ENCODE measurements at places on chromosomes 2 and 18.

DNA sequence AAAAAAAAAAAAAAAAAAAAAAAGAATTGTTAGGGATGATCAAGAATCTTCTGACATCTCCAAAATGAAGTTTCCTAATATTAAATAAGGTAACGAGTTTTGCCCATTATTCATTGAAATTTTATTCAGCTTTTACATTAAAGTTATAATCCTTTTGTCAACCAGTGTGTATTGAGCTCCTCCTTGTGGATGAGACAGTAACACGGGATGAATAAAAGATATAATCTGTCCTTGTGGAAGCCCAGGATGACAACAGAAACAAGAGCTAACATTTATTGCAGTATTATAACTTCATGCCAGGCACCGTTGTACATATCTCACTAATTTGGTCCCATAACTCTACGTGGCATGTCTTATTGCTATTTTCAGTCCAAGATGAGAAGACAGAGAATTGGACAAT, 33.4 kb upstream of the SERPINB7 start:
- no peak for DNase-seq

GRCh38 chr2:40090044-40090443, 311.0 kb upstream of the THUMPD2 start:
- no peak for DNase-seq

- DNase-seq, result no peak
These were observed 43.8 kb downstream of the MAIP1 start for GRCh38 chr2:199999166-199999565.

DNA sequence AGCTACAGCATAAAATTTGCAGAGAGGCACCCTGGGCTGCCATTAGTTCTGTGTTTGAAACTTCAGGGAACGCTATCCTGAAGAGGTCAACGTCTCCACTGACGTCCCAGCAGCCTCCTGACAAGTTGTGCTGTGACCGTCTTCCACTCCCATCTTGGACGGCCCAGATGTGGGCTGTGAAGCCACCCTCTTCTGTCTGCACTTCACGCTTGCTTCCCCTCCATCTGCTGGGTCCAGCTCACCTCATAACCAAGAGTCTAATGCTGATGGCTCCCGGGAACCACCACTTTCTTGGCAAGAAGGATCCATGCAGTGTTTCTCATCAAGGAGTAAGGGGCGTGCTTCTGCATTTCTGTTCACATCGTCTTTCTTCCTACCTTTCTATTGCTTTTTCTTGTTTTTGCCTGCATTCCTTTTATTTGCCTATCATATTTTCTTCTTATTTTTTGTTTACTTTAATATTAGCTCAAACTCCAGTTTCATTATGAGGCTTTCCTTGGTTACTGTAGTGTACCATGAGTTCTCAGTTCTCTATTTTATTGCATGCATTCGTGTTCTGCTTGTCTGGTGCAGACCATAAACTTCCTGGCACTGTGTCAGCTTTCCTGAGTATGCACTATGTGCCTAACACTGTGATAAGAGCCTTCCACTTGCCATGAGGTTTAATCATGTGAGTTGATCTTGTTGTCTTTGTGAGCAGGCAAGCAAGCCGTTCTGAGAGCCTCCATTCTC, 631.8 kb upstream of the RAB6C start:
- DNase-seq, result peak; percentile 32

DNA sequence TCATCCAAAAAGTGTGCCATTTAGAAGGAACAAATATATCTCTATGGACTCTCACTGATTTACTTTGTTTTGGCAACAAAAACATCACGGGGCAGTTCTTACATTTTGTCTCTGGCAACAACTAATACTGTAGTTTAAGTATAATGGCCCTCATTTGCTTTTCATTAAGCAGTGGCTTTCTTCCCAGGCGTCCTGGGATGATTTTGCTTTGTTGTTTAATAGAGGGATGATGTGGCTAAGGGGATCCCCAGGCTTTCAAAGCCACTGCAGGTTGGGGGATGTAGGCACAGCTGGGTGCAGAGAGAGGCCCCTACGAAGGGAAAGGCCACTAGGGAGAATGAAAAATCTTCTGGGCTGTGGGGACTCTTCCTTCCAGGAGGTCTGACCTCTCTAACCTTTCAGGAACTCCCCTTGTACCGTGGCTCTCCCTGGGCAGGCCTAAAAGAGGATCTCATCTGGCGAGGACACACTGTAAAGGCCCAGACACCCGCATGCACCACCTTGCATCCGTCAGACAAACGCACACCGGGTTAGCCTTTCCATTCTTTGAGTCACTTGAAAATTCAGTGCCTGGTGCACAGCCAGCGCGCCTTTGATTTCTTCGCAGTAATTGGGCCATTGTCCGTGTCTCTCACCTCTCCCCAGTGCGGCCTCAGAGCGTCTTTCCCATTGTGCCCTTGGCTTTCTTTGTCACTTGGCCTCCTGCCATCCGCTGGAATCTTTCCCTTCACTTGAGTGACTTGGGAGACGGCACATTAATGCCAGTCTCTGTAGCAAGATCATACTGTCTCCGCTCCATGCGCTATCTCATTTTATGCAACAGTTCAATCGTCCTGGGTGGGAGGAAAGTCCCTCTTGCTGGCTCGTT, 40.3 kb upstream of the AFF3 start:
- no peak for DNase-seq

DNA sequence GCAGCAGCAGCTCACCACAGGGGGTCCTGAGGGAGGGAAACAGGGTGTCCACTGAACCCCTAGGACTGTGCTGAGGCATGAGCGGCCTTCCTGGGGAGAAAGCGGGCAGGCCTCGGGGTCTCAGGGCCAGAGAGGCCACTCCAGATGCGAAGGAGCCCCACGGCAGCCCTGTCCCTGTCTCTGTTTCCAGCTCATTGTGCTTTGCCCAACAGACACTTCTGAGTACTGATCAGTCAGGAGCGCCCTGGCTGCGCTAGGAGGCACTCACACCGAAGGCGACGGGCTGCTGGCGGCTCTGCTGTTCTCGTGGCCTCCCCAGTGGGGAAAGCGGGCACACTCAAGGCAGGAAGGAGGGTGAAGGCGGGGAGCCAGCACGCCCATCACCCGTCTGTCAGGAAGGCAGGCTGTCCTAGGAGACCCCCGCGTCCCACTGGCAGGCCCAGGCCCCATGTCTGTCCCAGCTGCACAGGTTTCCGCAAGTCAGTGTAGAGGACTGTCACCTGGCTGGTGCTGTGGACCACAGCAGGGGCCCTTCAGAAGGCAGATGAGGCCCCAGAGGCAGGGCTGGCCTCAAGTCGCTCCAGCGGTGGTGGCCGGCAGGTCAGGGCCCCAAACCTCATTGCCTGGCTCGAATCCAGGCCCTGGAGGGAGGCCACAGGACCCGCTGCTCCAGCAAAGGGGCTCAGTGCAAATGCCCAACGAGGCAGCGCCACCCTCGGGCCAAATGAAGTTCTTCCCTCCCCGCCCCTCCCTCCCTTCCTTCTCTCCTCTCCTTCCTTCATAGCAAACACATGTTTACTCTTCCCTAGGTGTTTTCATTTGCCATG, 6.8 kb downstream of the ESPNL start:
- DNase-seq, result peak; percentile 18

- DNase-seq, result no peak
These were observed 12.4 kb downstream of the TFCP2L1 start for GRCh38 chr2:121272596-121272995.

DNA sequence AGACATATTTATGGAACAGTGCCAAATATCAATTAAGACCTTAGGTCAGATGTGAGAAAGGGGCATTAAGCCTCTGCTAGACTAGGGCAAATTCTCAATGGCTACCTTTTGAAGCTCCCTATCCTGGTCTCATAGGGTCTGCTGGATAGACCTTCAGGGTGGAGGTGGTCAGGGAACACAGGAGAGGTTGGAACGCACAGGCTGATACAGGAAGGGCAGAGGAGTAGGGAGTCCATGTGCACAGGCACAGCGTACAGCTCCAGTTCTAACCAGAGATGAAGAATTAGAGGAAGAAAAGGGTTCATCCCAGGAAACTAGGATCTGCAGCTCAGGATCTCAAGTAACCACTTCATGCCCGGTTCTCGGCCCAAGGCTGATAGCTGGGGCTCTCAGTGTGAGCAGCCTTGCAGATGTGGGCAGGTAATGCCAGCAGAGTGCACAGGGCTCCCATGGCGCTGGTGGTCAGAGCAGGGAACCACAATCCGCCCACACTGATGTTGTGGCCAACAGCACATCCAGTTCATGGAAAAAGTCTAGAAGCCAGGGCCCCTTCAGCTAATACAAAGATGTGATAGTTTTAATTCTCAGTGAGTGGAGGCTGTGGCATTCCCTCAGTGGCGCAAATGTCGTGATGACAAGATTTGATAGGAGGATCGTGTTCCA, 3.4 kb upstream of the EVA1A start:
- DNase-seq, result no peak

DNA sequence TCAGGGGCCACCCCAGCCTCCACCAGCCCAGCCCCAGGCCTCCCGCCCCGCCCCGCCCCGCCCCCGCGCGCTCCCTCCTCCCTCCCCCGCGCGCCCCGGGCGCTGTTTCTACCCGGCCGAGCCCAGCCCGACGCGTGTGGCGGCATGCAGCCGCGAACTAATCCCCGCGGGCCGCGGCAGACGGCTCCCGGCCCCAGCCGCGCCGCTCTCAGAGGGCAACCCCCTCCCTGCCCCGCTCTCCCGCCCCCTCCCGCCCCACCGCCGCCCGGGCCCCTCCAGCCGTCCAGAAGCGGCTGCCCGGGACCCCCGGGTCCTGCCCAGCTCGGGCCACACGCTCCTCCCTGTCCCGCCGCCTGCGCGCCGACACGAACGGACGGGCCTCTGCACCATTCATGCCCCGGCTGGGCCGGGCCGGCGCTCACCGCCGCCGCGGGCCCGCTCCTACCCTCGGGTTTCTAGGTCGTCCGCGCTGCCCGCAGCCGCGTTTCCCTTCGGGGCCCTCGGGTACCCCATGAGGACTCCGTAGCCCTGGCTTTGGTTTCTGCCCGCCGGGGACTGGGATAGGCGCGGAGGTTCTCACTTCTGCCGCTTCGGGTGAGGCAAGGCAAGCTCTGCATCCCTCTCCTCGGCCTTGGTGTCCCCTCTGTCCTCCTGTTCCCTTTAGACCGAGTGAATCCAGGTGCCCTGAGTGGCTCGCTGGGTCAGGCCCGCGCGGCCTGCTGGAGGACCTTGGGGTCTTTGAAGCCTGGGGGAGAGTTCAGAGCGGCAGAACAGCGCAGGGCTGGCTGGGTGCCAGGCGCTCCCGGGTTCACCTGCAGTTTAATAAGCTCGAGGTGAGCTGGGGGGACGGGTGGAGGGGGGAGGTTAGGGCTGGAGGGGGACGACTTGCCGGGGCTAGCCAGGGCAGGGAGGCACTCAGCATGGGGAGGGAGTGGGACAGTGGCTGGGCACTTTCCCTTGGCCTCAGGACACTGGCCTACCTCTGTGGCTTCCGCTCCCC, 3.1 kb downstream of the WNT10A start:
- DNase-seq, result no peak

GRCh38 chr2:109436610-109437225, 177.0 kb downstream of the SEPTIN10 start:
- DNase-seq, result peak; percentile 64

- DNase-seq, result no peak
These were observed 127.5 kb downstream of the NFATC1 start for GRCh38 chr18:79523206-79523735.

- DNase-seq, result no peak
These were observed 129.4 kb downstream of the LYPD6B start for GRCh38 chr2:149167941-149168340.

DNA sequence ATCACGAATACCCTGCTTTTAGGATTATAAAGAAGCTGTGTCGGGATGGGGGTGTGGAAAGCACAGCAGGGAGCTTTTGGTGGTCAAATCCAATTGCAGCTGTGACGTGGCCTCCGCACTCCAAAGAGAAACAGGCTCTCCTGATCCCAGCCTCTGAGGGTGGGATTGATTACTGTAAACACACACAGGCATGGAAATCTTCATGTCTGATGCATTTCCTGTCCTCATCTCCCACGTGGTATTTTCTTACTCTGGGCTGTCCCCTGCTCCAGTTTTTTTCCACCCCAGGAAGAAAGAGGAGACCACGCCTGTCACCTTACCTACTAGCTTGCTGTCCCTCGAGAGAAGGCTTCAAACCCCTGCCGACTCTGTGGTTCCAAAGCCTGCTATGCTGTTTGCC, 22.7 kb downstream of the RNF152 start:
- no peak for DNase-seq

DNA sequence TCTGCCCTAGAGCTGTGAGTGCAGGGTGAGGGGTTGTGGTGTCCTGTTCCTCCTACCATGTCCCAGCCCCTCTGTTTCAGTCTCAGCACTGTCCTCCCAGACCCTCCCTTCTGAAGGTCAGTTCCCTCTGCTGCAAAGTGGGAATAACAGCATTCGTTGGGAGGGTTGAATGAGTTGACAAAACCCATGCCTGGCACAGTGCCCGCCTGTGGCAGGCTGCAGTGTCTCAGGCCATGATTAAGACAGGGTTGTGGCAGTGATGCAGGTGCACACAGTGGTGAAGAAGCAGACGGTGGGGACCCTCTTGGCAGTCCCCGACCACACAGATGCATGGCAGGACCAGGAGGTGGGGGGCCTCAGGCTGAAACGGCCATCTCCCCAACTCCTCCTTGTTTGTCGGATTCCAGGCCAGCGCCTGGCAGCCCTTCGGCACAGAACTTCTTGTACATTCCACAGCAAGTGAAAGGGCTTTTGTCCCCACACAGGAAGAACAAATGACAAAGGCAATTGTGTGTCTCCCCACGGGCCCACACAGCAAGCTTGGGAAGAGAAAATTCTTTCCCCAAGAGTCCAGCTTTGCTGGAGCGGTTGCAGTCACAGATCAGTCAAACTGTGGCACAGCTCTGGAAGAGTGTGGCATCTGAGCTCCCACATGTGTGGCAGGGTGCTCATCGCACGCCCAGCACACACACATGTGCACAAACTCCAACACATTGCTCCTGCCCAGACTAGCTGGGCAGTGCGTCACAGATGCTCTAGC, 92.0 kb upstream of the MSH2 start:
- no peak for DNase-seq

- no peak for DNase-seq
These were observed 37.8 kb upstream of the MALL start for GRCh38 chr2:110153416-110153815.

DNA sequence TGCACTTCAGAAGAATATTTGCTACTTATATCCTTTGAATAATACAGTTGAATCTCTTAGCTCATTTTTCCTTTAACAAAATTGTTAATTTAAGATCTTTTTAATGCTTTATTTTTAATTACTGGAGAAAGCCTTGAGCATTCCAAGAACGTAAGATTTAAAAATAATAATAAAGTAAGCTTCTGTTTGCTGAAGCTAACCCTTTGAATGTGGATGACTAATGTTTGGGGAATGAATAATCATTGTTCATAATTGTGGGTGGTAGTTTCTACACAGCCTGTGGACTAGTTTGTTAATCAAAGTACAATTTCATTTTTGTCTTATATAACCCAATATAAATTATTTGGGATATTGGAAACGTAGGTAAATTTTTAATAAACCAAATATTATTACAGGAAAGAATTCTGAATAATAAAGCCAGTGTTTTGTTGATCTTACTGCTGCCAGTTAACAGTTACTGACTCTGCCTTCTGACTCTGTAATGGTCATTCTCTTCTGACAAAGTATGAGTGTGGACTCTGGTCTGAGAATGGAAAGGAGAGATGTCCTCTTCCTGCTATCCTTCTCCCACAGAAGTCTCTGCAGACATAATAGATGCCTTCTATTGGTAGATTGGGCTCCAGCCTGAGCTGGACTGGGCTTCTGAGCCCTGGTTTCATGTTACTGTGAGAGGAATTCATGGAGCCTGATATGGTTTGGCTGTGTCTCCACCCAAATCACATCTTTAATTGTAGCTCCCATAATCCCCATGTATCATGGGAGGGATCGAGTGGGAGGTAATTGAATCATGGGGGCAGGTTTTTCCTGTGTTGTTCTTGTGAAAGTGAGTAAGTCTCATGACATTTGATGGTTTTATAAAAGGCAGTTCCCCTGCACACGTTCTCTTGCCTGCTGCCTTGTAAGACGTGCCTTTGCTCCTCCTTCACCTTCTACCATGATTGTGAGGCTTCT, 292.7 kb upstream of the SLC39A10 start:
- no peak for DNase-seq

Data from tibial artery (tissue), 4 donors.